GM12891 (cell line): ENCODE measurements at places on chromosomes 12 and 14.

DNA sequence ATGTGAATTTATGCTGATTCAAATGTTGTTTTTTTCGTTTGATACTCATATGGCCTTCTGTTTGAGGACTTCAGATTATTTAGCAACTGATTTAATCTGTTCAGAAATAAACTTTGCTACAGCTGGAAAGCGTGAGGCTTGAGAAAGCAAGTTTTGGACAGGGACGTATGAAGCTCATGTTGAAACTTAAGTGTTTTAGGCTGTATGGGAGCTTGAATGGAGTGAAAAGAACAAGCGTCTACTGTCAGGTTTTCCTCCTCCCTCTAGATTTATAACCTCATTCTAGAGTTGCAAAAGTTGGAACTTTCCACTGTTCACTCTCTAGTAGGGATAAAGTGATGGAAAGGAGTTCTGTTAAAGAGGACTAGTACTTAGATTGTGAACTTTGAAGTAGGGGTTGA is 1.0 kb downstream of the PRPF39 start:
- no peak for DNase-seq

DNA sequence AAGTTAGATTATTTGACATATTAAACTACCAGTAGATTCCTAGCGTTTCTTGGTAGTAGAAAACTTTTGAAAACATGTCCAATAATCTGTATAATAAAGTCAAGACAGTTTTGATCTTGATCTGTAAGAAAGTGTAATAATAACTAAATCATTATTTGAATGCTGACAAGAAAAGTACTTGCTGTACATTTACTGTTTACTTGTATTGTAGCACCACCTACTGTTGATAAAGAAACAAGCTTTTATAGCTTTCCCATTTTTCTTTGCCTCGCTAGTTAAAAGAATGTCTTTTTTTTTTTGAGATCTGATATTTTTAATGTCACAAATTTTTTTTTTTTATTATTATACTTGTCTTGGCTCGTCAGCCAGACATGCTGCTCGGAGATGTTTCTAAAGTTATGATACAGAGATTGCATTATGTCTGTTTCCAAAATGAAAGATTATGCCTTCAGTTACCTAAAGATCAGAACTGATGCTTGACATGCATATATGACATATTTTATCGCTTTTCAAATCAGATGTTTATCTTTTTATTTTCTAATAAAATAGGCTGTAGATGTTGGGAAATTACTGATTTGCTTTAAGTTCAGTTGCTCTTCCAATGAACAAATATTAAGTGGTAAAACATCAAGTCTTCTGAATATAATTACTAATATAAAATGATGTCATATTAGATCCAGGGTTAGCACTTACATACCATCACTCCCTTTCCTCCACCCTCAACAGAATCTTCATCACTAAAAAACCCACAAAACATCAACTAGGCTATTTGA is 140.5 kb downstream of the AKAP6 start:
- no peak for DNase-seq

DNA sequence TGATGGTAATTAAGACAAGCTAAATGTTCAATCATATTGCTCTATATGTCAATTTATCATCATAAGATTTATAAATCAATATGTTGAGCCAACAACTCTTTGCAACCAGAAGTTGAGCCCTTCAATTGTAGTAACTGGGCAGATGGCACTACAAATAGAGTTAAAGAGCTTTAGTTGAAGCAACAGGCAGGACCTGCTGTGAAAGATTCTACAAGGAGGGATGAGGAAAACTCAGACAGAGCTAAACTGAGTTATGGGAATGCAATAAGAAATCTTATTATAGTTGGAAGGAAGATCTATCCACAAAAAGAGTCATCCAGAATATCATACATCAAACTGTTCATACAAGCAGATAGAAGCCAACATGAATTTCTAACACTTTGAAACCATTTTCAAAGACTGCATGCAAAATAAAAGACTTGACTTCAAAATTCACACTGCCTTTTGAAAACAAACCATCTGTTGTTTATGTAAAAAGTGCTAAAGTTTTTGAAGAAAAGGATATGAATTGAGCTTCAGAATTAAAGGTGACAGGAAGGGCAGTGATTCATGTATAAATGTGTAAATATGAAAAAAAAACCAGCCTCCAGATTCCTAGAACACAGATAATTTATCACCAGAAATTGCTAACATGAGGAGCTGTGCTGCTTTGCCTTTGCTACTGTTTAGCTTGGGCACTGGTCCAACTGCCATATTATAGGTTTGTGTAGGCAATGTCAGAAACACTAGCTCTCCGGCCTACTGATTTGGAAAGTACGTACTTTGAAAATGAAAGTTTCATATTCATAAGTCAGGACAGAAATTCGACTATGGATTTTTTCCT is 133.2 kb downstream of the SLC35F4 start:
- no peak for DNase-seq

DNA sequence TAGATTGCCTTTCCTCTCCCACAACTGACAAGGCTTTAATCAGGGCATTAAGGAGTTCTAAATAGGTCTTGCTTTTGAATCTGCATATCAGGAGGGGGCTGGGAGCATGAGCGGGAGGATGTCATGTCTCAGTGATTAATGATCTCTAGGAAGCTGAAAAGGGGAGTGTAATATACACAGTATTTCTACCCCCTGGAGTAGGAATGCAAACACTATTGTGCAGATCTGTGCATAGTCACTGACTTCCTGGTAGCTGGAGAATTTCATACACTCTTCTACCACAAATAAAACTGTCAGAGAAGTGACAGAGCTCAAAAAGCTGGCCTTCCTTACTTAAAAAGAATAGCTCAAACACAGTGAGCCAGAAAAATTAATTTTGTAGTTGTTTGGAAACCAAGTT is 65.8 kb downstream of the RIC8B start:
- no peak for DNase-seq

GRCh38 chr14:36900846-36901245 is 239.2 kb downstream of the PAX9 start:
- DNase-seq, result no peak

DNA sequence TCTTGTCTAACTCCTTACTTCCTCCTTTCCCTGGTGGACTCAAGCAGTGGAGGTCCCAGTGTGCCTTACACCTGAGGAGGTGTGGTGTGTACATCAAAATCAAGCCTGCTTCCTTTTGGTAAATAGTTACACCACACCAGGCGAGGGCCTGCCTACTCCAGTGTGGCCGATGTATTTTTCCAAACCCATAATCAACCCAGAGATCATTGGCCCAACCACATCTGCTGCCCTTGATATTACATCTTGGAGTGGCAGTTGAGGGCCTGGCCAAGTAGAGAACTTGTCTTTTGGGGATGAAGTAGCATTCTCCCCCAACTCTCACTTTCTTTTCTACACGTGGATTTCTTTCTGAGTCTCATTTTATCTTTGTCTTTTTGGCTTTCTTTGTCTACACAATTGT is 187.4 kb downstream of the EFCAB11 start:
- no peak for DNase-seq

DNA sequence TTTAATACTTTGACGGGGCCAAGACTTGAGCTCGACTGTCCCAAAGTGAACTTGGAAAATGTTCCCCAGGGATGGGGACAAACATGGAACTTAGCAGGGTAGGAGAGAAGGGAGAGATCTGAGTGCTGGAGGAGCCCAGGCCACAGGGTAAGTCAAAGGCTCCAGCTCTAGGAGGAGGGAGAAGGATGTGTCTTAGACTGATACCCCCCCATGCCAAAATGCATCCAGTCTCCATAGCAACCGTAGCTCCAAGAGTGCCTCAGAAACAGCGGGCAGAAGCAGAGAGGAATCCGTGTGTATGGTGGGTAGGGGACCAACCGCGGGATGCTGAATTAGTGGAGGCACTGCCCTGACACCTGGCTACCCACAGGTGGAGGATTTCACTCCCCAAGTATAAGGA is 845 bp upstream of the AGAP2 start:
- DNase-seq, result no peak
